ENCODE measurements at places on chromosomes 6 and 20.

DNA sequence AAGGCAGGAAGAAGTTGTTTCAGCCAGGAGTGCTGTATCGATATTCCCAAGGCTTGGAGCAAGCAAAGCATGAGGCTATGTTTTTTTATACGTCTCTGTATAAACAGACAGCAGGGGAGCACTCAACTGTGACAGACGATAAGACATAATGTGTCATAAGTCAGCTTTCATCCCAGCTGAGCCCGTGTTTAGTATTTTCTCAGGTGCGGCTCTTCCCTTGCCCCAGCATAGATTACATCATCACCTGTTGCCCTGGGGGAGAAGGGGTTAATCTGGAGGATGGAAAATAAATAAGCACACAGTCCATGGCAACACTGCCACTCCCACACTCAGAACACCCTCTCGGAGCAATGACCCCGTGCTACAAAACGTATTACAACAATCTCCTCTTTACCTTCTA lies 22.1 kb upstream of the KCNK5 start:
- no peak for DNase-seq

DNA sequence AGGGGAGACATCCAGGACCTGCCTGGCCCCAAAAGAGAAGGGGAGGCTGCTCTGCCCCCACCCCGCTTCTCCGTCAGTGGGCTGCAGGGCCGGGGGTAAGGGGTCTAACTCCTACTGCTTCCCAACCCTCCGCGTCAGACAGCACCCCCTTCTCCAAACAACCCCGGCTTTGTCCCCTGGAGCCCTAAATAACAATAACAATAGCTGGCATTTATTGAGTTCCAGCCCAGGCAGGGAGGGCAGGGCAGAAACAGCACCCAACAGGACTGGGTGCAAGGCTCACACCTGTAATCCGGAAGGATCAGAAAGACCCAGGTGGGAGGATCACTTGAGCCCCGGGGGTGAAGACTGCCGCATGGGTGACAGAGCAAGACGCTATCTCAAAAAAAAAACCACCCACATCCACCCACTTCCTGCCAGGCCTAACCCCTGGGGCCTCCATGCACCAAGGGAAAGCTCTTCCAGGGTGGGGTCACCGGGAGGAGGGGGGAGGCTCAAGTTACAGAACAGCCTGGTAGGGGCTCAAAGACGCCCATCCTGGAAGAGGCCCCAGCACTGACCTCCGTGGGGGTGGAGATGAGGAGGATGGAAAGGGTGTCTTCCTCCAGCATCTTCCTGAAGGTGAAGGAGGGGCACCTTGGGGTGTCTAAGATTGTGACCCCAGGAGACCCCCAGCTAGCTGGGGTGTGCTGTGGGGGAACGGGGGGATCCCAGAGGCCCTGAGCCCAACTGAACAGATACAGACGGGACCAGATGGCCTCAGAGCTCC lies 1.3 kb upstream of the FNDC11 start:
- no peak for DNase-seq

DNA sequence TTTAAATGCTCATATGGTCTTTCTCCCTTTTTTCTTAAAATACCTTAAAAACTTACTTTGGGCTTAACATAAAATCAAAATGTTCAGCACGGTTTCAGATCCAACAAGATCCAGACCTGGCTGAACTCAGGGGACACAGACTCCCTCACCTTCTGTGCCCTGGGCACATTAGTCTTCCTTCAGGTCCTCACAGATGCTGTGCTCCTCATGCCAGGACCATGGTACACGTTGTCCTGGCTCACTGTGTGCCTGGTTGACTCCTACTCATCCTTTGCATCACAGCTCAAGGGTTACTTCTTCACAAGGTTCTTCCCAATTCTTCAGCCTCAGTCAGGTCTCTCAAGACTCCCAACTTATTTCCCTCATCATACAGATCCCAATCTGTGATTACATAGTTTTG lies 73.6 kb upstream of the TCF21 start:
- no peak for DNase-seq

GRCh38 chr20:62625516-62625915 lies 16.8 kb upstream of the SLCO4A1 start:
- no peak for DNase-seq

- DNase-seq: no peak
These were observed 84.4 kb downstream of the BACH2 start for GRCh38 chr6:90212274-90212673.

DNA sequence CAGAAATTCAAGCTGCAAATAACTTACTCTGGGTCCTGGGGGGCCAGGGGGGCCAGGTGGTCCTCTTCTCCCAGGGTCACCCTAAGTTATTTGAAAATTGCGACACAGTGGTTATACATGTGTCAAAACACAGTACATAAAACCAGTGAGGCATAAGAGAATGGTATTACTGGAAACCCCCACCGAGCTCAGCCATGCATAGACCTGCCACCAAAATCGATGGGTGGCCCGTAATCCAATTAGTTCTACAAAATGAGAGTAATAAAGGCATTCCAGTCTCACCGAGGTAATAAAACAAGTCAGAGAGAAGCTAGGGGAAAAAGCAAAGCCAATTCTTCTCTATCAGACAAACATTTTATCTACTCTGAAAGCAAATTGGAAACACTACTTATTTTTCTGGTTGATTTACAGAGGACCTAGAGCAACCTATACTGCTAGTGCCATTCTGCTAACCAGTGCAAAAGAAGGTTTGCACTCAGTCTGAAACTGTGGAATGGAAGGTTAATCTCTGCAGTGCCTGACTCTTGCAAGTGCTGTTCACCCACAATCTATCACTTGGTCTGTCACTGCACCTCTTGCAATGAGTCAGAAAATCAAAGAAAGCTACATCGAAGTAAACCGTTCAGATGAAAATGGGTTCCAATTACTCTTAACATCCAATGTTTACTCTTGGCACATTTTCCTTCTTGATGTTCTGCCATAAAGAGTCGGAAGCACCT lies 32.4 kb downstream of the COL9A1 start:
- no peak for DNase-seq

DNA sequence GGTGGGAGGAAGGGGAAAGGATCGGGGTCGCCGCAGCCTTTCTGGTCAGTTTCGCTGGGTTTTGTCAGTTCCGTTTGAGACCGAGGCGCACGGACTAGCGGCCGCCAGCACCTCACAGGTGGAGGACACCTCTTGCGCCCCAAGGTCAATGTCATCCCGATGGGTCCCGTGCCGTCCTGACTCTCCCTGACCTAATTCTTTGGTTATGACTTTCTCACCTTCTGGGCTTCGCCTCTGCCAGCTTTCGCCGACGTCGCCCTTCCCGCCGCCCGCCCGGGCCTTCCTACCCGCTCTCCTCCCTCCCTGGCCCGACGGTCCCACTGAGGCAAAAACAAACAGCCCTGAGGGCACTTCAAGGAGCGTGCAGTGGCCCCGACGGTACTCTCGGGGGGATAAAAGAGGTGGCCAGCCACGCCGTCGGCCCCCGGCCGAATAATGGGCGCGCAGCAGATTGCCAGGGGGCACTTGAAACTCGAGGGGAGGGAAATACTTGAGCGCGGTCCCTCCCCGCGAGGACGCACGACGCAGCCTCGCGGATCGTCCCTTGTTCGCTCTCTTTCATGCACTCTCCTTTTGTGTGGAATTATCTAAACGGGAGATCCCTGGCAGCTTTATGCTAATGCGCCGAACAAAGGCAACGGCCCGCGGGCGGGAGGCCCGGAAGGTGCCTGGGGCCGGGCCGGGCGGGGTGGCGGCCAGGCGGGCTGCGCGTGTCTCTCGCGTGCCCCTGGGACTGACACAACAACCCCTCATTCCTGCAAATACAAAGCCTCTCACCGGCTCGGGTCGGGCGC lies 3.9 kb upstream of the INSM1 start:
- DNase-seq: peak; percentile 30

DNA sequence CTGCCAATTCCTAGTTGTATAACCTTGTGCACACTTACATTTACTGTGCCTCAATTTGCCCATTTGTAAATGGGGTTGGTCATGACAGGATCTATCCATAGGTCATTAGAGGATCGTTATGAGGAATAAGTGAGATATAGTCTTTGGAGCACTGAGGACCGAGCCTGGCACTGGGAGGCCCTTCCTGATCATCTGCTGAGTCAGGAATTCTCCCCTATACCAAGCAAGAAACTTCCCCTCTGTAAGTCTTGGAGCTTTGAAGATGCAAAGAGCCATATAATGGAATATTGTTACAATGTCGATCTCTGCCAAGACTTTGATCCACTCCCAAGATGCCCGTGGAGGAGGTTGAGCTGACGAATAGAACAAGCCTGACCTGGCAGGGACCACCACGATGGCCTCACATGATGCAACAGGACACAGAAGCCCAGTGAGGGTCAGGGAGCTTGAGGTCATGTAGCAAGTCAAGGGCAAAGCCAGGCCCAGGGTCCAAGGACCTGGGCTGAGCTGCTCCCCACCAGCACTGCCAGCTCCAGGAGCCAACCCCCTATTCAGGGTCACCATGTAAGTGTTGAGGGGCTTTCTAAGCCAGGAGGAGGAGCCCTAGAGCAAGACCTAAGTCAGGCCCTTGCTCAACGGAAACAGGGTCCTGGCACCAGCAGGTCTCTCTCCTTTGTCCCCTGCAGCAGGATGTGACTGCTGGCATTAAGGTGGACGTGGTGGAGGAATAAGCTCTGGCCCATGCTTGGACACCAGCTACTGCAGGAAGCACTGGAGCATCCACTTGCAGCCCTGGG lies 16.7 kb downstream of the PDRG1 start:
- DNase-seq: no peak

DNA sequence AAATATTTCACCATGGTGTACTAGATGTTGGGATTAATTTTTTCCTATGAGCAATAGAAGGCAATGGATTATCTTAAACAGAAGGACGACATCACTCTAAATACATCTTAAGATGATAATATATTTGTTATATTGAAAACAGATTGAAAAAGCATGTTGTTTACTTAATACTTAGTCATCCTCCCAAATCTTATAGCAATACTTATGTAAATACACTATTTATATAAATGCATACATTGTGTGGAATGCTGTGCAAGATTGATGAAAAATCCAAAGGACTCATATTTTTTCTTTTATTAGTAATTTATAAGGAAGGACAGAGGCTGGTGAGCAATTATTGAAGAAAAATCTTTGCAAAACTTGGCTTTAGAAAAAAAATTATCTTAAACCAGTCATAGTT lies 593.5 kb downstream of the MMUT start:
- DNase-seq: no peak

DNA sequence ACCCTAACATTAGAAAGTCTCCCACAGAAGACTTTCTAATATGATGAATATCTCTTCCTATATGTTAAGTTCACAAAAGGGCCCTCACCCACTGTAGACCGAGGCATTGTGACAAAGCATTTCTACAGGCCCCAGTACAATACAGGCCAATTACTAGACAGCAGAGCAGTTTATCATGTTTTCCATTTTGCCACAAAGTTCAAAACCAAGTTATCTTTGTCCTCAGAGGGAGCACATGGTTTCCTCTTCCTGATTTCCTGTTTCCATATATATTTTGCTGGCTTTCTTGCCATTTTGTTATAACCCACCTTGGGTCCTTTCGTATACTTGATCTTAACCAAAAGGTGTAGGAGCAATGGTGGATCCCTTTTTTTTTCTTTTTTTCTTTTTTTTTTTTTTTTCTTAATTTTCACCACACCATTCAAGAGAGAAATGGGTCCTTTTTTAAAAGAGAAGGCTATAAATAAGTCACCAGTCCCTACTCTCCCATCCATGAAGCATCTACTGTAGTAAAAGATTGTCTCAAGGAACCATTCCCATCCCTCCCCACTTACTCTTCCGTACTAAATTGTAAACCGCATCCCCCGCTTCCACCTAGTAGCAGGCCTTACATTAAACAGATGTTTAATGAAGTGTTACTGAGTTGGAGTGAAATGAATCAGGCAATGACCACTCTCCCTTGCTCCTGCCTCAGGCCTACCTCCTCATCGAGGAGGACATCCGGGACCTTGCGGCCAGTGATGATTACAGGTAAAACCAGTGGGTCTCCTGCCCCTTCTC lies 2.1 kb upstream of the UBE2C start:
- no peak for DNase-seq

DNA sequence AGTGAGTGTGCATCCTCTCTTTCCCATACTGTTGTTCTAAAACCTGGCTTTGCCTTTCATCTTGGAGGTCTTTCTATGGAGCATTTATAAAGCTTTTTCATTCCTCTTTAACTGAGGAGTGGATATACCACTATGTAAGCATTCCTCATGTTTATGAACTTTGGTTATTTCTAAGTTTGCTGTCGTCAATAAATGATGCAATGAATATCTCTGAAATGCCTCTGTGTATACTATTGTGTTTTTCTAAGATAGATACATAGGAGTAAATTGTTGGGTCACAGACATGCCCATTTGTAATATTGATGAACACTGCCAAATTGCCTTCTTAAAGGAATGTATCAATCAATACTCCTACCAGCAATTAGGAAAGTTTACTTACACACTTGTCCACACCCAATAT lies 53.9 kb downstream of the SLC22A2 start:
- DNase-seq: no peak

- no peak for DNase-seq
These were observed 226.1 kb downstream of the BCAS1 start for GRCh38 chr20:53844259-53844658.

- no peak for DNase-seq
These were observed 373.8 kb upstream of the JAG1 start for GRCh38 chr20:11047559-11047958.

- DNase-seq: no peak
These were observed 6.3 kb downstream of the SAMD5 start for GRCh38 chr6:147514831-147515230.

GRCh38 chr6:5671601-5672559 lies 334.8 kb downstream of the NRN1 start:
- no peak for DNase-seq

DNA sequence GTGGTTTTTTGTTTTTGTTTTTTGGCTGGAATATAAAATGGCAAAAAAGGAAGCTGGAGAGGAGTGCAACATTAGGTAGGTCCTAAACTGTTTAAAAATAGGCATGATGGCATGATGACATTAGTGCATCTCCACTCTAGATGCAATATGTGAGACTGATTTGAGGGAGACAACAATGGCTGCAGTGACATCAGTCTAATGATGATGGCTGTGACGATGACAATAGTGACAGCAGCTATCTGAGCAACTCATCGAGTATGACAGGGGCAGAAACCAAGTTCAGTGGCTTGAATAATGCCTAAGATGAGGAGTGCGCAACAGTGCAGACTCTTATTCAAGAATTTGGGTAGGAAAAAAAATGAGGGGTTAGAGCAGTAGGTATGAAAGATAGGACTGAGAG lies 82.0 kb downstream of the HS3ST5 start:
- no peak for DNase-seq

DNA sequence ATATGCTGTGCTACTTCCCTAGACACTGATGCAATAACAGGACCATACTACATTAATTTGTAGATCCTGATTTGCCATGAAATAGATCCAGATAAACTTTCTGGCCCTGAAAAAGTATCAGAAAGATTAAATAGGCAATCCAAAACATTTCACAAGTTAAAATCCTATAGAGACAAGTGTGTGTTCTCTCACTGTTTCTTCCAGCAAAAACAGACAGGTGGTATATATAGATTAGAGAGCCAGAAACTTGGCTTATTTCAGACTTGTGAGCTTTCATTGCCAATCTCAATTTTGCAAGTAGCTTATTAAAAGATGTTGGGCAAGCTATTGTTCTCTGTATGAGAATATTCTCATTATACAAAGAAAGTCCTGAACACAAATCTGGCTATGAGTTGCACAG lies 289.1 kb upstream of the MANEA start:
- DNase-seq: no peak

- DNase-seq: no peak
These were observed 242.0 kb downstream of the ARID1B start for GRCh38 chr6:157019115-157019641.

GRCh38 chr6:111237852-111238251 lies 150.5 kb downstream of the SLC16A10 start:
- DNase-seq: no peak

Measured in activated CD4-positive, alpha-beta T cell treated with anti-CD3 and anti-CD28 coated beads, Interleukin-2, amount 50 U/mL, for 48 hours (primary cell).